ENCODE measurements at places on chromosomes 3 and 15.

DNA sequence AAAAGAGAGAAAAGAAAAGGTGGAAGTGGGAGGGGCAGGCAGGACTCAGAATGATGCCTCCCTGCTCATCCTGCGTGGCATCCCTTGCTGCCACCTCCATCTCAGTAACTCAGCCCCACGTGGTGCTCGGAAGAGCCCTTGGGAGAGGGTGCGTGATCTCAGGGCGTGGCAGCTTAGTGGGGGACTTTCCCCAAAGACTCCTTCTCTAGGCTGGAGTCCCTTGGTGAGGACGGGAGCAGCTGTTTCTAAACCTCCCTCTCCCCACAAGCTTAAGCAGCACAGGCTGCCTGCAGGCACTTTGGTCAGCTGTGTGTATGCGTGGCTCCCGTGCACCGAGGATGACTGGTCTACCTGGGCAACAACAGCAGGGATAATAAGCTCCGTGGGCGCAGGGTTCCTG, 7.4 kb upstream of the ANPEP start:
- DNase-seq = no peak

- no peak for DNase-seq
Observed at GRCh38 chr3:13123013-13123654, 49.9 kb upstream of the IQSEC1 start.

- no peak for DNase-seq
Observed at GRCh38 chr3:139529662-139530061, 9.9 kb downstream of the RBP1 start.

DNA sequence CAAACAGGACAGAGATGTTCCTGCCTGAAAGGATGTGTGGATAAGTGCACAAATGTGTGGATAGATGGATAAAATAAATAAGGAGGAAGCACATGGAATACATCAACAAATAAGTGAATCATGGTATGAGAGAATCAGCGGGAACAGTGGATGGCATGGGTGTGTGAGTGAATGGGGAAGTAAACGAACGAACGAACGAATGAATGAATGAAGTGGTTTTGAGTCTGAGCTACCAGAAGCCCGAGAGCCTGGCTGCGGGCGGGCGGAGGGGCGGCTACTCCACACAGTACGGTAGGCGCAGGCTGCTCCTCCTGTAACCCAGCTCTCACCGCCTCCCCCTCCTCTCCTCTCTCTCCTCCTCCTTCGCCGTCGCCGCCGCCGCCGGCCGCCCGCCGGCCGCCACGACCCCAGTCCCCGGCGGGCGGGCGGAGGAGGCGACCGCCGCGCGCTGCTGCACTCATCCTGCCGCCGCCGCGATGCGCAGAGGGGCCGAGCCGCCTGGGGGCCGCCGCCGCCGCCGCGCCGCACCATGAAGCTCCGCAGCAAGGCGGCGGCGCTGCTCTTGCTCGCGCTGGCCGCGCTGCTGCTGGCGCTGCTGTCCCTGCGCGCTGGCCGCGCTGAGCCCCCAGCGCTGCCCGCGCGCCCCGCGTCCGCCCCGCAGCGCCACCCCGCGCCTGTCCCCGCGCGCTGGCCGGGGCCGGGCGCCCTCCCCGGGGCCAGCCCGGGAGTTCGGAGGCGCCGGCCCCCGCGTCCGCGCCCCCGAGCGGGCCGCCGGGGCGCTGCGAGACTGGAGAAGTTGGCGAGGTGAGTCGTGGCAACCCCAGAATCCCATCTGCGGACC, at the start of gene GXYLT2:
GXYLT2 (plus strand) TSS at position 342 of the 841 bp plus-strand sequence; CDS start at position 530, 188 bp downstream.
- DNase-seq = no peak

GRCh38 chr3:118476885-118477618, 557.6 kb downstream of the IGSF11 start:
- no peak for DNase-seq

DNA sequence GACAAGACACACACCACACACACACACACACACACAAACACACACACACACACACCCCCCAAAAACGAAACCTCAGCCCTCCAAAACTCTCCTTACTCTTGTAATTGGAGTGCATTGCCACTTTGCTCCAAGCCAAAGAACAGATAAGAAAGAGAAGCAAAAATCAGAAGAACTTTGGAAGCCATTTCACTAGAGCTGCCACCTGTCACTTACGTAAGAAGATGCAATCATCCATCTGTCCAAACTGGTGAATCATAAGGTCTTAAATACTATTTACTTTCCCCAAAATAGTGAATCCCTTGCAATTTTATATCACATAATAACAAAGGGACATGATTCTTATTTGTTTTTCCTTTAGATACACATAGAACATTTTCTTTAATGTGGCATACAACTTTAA, 285.4 kb downstream of the ZBTB20 start:
- DNase-seq = no peak

- no peak for DNase-seq
Observed at GRCh38 chr3:56467108-56467507, 1.2 kb downstream of the ERC2 start.

- DNase-seq = no peak
Observed at GRCh38 chr3:32398531-32398930, 6.9 kb downstream of the CMTM7 start.

GRCh38 chr3:169250000-169250399, 413.5 kb downstream of the MECOM start:
- no peak for DNase-seq

DNA sequence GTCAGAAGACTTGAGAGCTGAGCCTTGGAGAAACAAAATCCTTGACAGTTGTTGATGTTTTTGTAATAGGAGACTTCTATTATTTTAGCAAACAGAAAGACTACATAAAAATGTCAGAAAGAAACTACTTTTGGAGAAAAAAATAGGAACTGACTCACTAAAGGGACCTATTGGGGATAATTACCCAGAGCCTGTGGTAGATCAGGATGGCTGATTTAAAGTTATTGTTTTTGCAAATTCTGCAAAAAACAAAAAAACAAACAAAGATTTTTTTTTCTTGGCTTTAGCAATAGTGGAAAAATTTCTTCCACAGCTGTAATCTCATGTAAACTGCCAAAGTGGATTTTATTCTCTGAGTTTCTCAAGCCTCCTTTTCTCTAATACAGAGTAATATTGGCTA, 101.5 kb upstream of the SATB1 start:
- DNase-seq = no peak

GRCh38 chr15:20357481-20358065, 184.0 kb downstream of the GOLGA6L6 start:
- DNase-seq = no peak

DNA sequence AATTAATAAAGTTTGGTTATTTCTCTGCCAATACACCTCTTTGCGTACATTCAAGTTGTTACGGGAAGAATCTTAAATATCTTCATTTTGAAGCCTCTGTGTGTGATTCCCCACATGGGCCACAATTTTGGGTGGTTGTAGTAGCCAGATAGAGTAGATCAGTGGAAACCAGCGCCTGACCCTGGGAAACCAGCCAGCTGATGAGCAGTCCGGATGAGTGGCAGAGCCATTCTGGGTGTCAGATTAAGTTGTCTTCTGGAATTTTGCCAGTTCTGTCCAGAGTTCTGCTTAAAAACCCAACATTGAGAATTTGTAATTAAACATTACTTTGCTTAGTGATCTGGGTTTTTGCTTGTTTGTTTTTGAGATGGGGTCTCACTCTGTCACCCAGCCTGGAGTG, 49.7 kb downstream of the MRPS25 start:
- DNase-seq = no peak

DNA sequence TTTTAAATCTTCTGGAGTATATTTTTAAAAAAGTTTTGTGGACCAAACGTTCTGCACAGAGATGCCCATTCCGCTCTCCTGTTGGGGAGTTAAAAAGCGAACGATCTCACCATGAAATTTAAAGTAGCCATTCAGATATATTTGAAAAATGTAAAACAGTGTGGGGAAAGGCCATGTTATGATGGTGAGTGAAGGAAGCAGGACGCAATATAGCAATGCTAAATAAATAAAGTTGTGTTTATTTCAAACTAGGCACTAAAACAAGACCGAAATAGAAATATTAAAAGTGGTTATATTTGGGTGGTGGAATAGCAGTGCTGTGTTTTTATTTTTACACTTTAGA, 327 bp upstream of the CCDC13 start:
- DNase-seq = no peak

DNA sequence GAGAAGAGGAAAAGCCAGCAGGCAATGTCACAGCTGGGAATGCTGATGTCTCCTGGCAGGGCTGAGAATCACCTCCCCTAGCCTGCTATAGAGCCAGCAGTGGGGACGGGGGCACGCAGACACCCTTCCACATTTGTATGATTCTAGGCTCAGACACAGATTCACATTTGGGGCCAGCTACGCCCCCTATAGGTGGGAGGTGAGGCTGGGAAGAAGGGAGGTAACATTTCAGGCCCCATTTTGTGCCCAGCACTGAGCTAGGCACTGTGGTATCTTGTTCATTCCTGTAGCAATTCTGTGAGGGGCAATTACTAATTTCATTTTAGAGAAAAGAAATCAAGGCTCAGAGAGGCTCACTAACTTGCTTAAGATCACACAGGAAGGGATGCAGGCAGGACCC, 15.9 kb upstream of the ACAD9 start:
- DNase-seq = peak; percentile 27

- no peak for DNase-seq
Observed at GRCh38 chr3:49164983-49165720, 979 bp downstream of the CCDC71 start.

DNA sequence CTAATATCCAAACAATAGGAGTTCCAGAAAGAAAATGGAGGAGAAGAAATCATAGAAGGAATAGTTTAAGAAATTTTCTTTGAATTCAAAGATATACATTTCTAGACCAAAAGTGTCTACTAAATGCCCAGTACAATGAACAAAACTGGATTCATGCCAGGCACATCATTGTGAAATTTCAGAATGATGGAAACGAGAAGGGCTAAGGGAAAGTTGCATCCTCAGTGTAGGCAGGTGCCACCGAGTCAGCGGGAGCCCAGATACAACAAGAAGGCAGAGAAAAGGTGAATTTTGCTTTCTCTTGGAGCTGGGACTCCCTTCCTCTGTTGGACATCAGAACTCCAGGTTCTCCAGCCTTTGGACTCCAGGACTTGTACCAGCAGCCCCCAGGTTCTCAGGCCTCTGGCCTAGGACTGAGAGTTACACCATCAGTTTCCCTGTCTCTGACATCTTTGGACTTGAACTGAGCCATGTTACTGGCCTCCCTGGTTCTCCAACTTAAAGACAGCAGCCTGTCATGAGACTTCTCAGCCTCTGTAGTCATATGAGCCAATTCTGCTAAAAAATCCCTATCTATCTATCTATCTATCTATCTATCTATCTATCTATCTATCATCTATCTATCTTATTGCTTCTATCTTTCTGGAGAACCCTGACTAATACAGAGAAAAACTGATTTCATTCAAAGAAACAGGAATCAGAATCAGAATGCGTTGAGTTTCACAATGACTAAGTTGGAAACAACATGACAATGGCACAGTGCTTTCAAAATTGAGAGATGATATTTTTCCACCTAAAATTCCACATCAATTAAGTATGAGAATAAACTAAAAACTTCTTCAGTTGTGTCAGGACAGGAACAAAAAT, 207.7 kb downstream of the FAM43A start:
- no peak for DNase-seq

DNA sequence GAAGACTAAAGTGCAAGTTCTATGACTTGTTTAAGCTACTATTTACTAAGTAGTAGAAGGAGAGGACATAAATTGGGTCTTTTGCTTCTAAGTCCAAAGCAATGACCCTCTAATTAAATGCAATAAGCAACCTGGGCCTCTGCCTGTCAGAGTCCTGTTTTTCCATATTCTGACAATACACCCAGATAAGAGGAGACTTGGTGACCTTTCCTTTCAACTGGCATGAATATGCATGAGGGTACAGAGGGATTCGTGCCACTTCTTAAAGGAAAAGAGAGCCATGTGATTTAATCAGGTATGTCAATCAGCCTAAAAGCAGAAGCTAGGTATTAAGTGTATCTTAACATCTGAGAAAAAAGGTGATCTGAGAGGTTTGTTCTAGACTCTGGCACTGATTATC, 50.7 kb upstream of the FGF7 start:
- no peak for DNase-seq

- no peak for DNase-seq
Observed at GRCh38 chr3:87446849-87447387, 170.5 kb upstream of the POU1F1 start.

DNA sequence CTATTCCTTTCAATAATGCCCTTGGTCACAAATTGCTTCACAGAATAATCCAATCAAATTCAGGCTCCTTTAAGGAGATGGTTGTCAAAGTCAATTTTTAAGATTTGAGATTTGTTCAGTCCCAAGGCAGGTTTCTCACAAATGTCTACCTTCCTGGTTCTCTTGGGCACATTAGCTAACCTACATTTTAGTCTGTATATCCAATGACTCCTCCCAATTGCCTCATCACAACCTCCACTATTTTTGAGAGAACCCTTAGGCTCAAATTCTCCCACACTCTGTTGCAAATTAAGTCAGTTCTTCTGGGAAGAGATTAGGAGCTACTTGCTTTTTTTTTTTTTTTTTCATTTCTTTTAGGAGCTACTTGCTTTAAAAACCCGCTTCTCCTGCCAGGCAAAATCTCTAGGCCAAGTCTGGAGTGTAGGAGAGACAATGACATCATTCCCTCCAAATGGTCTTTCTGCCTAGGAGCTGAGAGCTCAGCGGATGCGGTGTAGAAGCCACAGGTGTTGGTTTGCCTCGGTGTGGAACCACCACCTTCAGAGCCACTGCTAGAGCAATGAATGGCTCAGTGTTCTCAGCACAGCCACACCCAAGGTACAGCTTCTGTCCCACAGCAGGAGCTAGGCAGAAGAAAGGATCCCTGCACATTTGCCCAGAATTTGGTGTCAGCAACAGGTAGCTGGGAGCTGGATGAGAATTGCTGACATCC, 10.0 kb upstream of the INO80 start:
- DNase-seq = no peak

- no peak for DNase-seq
Observed at GRCh38 chr3:148791920-148792319, 35.7 kb upstream of the CPB1 start.

GRCh38 chr15:98794748-98795147, 146.4 kb downstream of the IGF1R start:
- DNase-seq = no peak

DNA sequence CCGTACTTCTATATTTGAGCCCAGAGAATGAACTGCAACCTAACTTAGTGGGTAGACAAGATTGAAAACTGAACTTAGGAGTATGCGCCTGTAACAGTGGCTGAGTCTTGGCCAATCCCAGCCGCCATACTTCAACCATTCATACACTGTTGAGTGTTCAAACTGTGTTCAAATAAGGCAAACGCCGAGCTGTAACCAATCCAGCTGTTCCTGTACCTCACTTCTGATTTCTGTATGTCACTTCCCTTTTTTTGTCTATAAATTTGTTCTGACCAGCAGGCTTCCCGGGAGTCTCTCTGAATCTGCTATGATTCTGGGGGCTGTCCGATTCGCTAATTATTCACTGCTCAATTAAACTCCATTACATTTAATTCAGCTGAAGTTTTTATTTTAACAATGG, 58.6 kb upstream of the TPM1 start:
- DNase-seq = no peak

- no peak for DNase-seq
Observed at GRCh38 chr3:90062631-90063200, 955.3 kb downstream of the EPHA3 start.

All from stimulated activated CD4-positive, alpha-beta T cell treated with anti-CD3 and anti-CD28 coated beads, TNF-alpha, amount 100 ng/mL, for 24 hours (primary cell).